Lung (tissue), 17 donors: ENCODE measurements at places on chromosomes 4 and X. TPM values are rescaled to one million over a fixed set of nuclear protein-coding genes. Genes with fewer than 3 reads are reported as not detected.

Gene TMSB15A
- 1.1 TPM for polyA plus RNA-seq

Gene PTPN13
- polyA plus RNA-seq = 8.3 TPM

DNA sequence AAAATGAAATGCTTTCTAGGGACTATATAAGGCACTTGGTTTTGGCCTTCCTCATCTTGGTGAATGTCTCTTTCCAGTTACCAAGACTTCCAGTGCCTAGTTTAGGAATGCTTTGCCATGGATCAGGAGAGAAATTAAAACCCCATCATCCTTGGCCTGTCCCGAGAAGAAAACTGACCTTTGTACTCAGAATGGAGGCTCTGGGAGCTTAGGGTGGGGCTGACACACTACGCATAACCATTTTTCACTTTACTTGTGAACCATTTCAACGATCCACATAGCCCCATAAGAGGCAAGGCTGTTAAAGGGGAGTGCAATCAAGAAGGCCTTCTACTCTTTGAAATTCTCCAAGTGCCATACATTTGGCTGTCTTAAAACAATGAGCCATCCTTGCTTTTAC is 26.7 kb upstream of the ZCCHC13 start:
- no peak overlapping the region for H3K27ac ChIP-seq
- H3K4me3 ChIP-seq = no peak overlapping the region
- no peak for DNase-seq
- H3K27me3 ChIP-seq = peaks cover 4% of the 10 kb centered on the region
- no peaks in the 10 kb centered on the region for H3K4me1 ChIP-seq

DNA sequence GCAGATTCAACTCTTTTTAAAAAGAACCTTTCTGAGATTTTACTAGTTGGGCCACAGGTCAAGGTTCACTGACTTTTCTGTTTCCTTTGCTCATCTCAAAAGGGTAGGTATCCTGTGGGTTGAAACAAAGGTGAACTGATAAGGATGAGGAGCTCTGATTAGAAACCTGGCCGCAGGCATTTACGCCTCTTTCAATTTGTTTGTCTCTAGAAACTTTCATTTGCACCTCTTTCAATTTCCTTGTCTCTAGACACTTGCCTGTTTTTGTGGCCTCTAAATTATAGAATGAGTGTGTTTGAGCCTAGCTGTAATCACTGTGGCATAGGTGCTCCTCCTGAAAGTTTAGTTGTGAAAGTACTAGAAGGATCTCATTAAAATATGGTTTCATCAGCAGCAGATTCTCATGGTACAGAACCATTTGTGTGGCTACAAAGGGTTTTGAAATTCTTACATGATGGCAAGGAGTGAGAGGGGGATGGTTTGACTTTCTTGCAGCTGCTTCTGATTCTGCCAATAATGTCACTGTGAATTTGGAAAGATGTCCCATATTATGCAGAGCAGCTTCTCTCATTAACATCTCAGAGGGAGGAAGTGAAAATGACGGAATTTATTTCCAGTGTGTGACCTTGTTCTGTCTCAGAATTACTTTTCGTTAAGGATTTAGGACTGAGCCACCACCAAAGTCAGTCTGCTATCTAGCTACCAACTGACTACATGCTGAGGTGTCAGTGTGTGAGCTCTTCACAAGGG is 142.2 kb downstream of the SH2D1A start:
- H3K27ac ChIP-seq = no peak overlapping the region
- no peak overlapping the region for H3K4me3 ChIP-seq
- DNase-seq = no peak
- no peaks in the 10 kb centered on the region for H3K36me3 ChIP-seq
- peaks cover 3% of the 10 kb centered on the region for H3K27me3 ChIP-seq
- no peaks in the 10 kb centered on the region for H3K4me1 ChIP-seq

Gene SPANXN3
- polyA plus RNA-seq = not detected

GRCh38 chr4:118177126-118177525 is 142.8 kb downstream of the NDST3 start:
- H3K4me1 ChIP-seq = peaks cover 21% of the 10 kb centered on the region
- no peak for DNase-seq

DNA sequence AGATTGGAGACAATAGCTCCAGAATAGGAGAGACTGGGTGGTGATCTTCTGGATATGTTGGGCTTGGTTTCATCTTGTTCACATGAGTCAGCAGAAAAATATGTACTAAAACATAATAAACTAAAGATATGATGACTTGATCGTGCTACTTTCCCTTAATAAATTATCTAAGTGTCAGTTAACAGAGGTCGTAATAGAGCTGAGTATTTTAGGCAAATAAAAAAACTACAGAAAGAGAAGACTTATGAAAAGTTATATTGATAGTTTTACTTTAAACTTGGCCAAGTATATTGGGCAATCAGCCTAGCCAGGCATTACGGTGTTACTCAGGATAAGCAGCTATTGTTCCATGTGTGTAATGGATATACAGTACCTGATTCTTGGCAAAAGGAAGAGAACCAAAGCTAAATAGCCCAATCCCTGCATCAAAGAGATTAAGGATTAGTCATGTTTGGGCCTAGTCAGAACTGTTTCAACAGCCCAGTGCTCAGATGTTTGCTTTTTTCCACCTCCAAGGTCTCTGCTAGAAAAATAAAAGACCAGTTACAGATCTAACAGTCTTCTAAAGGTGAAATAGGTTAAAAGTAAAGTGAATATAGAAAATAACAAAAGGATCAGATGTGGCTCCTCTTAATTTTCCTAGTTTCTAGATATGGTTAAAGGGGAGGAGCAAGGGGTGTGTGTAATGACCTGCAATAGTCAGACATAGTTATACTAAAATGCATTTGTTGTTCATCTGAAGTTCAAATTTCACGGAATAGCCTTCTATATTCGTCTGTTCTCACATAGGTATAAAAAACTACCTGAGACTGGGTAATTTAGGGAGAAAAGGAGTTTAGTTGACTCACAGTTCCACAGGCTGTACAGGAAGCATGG is 262.6 kb downstream of the ADGRL3 start:
- DNase-seq = no peak
- no peak overlapping the region for H3K4me3 ChIP-seq
- no peaks in the 10 kb centered on the region for H3K4me1 ChIP-seq
- no peak overlapping the region for H3K27ac ChIP-seq
- H3K27me3 ChIP-seq = no peaks in the 10 kb centered on the region
- no peaks in the 10 kb centered on the region for H3K36me3 ChIP-seq

Gene ATP8A1
- polyA plus RNA-seq = 13.8 TPM
